ENCODE measurements at places on chromosomes 7 and 10. TPM values are rescaled to one million over a fixed set of nuclear protein-coding genes. Genes with fewer than 3 reads are reported as not detected.

The TSPAN14 gene
- total RNA-seq: 21.3 TPM

The KIN gene
- total RNA-seq: 7.0 TPM

The CLDN4 gene
- 0.54 TPM for total RNA-seq

The RELN gene
- total RNA-seq: 7.5 TPM

The PSMG3 gene
- 20.5 TPM for total RNA-seq

The COL26A1 gene
- total RNA-seq: not detected

The GJD4 gene
- not detected for total RNA-seq

The KMT2E gene
- total RNA-seq: 132 TPM

The GALNT17 gene
- total RNA-seq: not detected

The KCNIP2 gene
- total RNA-seq: 1.2 TPM

The PTN gene
- total RNA-seq: 12.8 TPM
